ENCODE measurements at places on chromosomes 2 and 18. TPM values are rescaled to one million over a fixed set of nuclear protein-coding genes. Genes with fewer than 3 reads are reported as not detected.
A peak's percentile ranks its signal among the peaks of the same experiment; 100 is the strongest.

GRCh38 chr2:183031911-183032794 is 6.1 kb downstream of the NCKAP1 start:
- DNase-seq: no peak

DNA sequence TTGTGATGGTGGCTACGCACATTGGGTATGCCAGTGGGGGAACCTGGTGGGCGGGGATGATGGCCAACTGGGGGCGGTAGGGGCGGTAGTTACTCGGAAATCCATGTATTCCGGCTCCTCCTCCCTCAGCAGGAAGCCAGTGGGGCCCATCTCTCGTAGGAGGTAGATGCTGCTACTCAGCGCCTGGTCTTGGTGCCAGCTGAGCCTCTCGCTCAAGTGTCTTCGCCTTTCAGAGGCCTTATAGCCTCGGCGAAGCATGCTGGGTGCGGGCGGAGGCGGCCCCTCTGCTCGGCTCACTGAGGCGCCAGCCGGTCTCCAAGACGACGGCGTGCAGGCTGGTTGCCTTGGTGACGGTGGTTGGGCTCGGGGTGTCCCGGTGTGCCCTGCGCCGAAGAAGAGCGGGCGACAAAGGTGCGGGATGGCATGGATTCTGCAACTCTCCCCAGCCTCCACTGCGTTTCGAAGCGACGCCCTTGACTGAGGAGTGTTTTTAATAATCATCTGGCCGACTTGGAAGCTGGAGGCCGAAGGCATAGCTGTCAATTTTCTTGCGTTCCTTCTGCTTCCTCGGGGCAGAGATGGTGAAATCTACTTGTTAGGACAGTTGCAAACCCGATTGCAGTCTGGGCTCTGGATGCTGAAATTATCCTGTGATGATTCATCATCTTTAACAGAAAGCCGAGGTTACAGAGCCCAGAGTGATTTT is at the start of gene ZSWIM2:
Gene ZSWIM2, minus strand, starts transcription at position 298 of the 706 bp plus-strand sequence. Its CDS starts 40 bp downstream, at position 258.
- DNase-seq: peak; percentile 92

- DNase-seq: no peak
Measured at GRCh38 chr2:96574364-96574763, 37.8 kb downstream of the ARID5A start.

DNA sequence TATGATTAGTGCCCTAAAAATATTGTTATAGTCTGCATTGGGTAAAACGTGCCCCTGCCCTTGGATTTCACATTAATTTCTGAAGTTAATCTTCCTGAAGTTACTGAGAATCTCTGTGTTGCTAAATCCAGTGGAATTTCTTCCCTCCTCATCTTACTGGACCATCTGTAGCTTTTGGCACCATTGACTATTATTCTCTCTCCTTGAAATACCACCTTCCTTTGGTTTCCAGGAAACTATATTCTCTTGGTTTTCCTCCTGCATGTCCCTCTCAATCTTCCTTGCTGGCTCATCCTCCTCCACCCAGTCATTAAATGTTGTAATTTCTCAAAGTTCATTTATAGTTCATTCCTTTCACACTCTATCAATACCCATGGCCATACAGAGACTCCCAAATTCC is 110.6 kb upstream of the SLC35G4 start:
- no peak for DNase-seq

DNA sequence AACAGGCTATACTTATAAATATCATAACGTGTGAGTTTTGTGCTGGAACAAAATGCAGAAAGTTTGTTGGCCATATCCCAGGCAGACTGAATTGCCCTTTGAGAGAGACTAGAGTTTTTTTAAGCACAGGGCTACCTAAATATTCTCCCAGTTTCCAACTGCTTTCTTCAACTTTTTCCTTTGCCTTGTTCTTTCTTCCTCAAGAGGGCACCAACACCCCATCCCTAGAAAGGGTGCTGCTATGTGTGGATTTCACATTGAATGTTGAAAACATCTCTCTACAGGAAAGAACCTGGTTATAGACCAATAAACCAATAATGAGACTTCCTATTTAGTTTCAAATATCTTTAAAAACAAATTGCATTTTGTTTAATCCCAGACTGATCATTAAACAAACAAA is 87.9 kb downstream of the ICOS start:
- peak; percentile 17 for DNase-seq

Gene ALPG
- total RNA-seq: 0.94 TPM

- DNase-seq: no peak
Measured at GRCh38 chr2:141317986-141318385, 812.8 kb downstream of the LRP1B start.

Gene GAL3ST2
- 0.73 TPM for total RNA-seq

GRCh38 chr2:239464166-239465016 is 63.6 kb upstream of the HDAC4 start:
- DNase-seq: no peak

GRCh38 chr2:138081225-138082073 is 117.2 kb downstream of the HNMT start:
- DNase-seq: no peak

Gene POTEI
- 3.2 TPM for total RNA-seq

DNA sequence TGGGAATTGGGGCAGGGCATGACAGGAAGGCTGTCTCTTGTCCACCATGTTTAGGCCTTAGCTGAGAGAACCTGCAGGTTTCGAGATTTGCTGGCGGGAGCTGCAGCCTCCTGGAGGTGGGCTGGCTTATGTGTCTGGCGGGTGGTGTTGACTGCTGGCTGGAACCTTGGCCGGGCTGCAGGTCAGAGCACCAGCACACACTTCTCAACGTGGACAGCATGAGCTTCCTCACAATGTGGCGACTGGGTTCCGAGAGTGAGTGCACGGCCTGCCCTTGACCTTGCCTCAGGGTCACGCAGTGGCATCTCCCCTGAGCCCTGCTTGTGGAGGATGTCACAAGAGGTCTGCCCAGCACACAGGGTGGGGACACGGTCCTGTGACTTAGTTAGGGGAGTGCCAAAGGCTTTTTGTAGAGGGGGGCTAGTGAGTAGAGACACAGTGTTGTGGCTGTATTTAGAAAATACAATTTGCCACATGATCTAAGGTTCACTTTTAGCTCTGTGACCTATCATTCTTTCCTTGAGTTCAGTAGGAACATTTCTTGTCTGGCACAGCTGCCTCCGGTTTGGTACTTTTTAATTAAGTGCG is 134.8 kb downstream of the SEPTIN10 start:
- no peak for DNase-seq

DNA sequence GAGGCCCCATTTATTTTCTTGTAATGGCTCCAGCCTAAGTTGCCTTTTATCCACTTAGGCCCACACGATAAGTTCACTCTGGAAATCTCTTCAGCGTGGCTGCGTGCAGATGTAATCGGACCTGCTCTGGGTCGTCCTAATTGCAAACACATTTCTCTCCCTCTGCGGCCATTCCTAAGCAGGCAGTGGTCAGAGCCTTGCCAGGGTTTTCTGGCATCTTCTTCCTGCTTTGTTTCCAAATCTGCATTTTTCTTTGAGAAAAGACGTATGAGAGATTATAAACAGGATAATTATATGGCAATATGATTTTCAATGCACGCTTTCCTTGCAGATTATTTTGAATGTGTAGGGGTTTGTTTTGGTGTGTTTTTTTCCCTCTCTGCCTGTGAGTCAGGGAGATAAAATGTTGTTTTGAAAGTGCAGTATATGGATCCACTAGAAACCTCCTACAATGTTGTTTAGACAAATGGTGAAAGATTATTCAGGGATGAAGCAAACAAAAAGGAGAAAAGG is 239.4 kb upstream of the TANK start:
- no peak for DNase-seq

Gene NAT8
- total RNA-seq: not detected

GRCh38 chr2:10787176-10787968 is 25.2 kb downstream of the PDIA6 start:
- peak; percentile 72 for DNase-seq

- no peak for DNase-seq
Measured at GRCh38 chr2:74772046-74772445, 61.9 kb upstream of the HK2 start.

- no peak for DNase-seq
Measured at GRCh38 chr2:109279243-109279860, 150.3 kb downstream of the SH3RF3 start.

GRCh38 chr18:76391038-76391437 is 104.0 kb downstream of the ZNF516 start:
- no peak for DNase-seq

- DNase-seq: no peak
Measured at GRCh38 chr2:73116182-73116960, 3.6 kb upstream of the RAB11FIP5 start.

GRCh38 chr2:1601471-1602277 is 142.6 kb downstream of the PXDN start:
- DNase-seq: no peak

GRCh38 chr2:81734981-81735380 is 1430.4 kb upstream of the LRRTM1 start:
- DNase-seq: no peak

DNA sequence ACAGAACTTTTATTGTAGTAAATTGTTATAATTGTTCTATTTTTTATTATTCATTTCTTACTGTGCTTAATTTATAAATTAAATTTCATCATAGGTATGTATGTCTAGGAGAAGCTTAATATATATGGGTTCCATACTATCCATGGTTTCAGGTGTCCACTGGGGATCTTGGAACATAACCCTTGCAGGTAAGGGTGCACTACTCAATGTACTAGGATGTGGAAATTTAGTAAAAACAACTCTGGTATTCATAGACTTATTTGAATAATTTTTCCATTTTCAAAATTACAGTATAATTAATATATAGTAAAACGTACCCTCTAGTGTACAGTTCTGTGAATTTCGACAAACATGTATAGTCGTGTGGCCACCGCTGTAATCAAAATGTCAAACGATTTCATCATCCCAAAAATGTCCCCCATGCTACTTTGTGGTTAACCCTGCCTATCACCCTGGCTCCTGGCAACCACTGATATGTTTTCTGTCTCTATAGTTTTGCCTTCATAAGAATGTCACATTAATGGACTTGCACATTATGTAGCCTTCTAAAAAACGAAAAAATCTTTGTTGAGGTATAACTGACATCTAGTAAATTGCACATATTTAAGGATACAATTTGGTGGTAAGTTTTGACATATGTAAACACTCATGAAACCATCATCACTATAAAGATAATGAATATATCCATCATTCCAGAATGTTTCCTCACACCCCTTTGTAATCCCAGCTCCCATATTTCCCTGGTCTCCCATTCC is 45.7 kb downstream of the ARL5A start:
- DNase-seq: no peak

- no peak for DNase-seq
Measured at GRCh38 chr2:136072621-136073020, 45.3 kb downstream of the CXCR4 start.

- DNase-seq: no peak
Measured at GRCh38 chr2:28347596-28347995, 45.1 kb upstream of the FOSL2 start.

DNA sequence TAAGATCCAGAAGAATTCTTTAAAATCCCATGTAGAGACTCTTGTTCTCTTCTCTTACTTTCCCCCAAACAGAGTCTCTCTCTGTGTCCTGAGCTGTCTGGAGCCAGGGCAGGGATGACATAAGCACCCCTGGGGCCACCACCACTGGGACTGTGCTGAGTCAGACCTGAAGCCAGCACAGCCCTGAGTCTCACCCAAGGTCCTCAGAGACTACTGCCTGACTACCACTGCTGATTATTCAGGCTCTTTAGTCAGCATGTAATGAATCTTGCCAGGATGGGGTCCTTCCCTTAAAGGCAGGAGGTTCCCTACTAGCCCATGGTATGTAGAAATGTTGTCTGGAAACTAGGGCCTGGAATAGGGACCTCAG is 34.9 kb upstream of the DYNC1I2 start:
- DNase-seq: no peak

DNA sequence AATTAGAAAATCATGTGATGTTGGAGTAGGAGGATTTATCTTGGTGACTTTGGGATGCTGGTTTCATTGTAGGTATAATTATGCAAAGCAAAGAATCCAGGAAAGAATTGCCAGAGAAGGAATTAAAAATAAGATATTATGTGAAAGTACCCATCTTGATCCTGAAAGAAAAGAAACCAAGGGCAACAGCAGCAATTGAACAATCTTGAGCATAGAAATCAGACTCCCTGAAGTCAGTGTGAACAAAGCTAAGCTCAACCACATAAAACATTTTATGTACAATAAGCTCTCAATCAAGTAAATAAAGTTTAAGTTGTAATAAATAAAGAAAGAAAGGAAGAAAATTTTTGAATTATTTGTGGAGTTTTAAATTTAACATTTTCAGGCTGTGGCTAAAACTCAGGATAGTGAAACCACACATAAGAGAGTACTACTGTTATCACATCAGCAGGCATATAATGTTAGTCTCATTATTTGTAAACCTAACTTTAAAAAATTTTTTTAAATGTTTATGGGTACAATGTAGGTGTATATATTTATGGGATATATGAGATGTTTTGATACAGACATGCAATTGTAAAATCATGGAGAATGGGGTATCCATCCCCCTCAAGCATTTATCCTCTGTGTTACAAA is 32.8 kb upstream of the GPR55 start:
- DNase-seq: no peak

Gene UGT1A3
- total RNA-seq: not detected

GRCh38 chr2:152058655-152059054 is 40.2 kb downstream of the CACNB4 start:
- no peak for DNase-seq

Gene PPP4R1
- 71.1 TPM for total RNA-seq

DNA sequence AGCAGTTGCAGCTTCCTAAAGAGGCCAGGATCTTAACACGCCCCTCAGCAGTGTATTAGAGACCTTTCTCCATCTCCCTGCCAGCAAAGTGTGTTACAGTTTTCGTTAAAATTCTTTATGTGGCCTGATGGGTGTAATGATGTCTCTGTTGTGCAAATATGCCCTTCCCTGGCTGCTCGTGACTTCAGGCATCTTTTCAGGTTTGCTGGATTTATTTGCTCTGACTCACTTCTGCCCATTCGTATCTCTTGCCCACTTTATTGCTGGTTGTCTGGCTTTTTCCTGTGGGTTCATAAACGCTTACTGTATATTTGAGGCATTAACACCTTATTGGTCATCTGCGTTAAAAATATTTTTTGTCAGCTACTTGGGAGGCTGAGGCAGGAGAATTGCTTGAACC is 134.5 kb downstream of the ASB1 start:
- no peak for DNase-seq

Gene ASPRV1
- total RNA-seq: 1.1 TPM

DNA sequence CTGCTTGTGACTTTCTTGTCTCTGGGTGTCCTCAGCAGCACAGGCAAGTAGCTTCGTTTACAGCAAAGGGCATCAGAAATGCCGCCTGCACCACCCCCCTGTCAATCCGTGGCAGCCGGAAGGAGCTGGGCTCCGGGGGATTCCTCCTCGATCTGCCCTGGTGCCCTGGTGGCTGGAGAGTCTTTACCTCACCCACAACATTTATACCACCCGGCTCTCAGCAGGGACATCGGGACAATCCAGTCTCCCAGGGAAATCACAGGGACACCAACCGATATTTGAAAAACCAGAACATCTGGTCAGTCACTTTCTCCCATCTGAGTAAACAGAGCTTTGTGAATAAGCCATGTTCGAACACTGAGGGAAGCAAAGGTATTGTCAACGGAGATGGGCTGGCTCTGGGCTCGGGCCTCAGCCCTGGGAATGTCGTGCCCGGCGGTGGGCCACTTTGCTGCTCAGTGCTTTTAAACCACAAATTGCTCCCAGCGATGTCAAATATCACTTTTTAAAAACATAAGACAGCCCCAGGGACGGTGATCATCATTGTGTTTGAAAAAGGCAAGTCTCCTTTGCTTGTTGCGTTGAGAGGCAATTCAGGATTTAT is 210.0 kb upstream of the SALL3 start:
- no peak for DNase-seq

Gene DUSP11
- 16.8 TPM for total RNA-seq

GRCh38 chr18:13611142-13611600 is 115.2 kb downstream of the FAM210A start:
- DNase-seq: no peak

Gene MCEE
- total RNA-seq: 19.1 TPM

All from WTC11 (cell line).